Stimulated activated memory B cell treated with anti-CD40 and anti-IgM and Interleukin-4, amounts not matched to agents 10 μg/mL and 1 μg/mL and 100 μg/mL, for 72 hours (primary cell): ENCODE measurements at places on chromosomes 2 and 18.

GRCh38 chr18:41353777-41354528 lies 601.1 kb upstream of the PIK3C3 start:
- no peak for ATAC-seq

DNA sequence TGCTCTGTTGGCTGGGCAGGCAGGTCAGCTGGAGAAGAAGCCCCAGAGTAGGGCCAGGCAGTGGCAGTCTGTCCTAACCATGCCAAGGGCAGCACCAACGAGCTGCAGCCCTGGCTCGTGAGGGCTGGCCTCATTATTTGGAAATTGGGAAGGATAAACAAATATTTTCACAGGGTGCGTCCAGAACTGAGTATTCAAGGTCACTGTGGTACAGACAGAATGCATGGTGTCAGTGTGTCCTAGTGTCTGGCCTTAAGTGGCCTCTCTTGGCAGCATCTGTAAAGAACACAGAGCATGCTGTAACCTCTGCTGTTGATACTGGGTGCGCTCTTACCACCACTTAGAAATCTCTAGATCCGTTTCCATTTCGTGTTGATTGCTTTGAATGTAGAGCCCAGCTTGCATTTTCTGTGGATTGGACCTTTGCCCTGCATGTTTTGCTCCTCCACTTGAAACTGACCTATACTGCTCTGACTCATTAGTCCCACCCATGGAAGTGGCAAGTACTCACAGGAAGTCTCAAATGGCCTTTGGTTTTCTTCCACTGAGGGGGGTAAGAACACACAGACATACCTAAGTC lies 88.2 kb downstream of the GREB1L start:
- ATAC-seq = no peak

GRCh38 chr2:53509831-53510388 lies 257.7 kb upstream of the CHAC2 start:
- no peak for ATAC-seq

- ATAC-seq = no peak
Measured at GRCh38 chr2:15498554-15498953, 62.6 kb downstream of the NBAS start.

DNA sequence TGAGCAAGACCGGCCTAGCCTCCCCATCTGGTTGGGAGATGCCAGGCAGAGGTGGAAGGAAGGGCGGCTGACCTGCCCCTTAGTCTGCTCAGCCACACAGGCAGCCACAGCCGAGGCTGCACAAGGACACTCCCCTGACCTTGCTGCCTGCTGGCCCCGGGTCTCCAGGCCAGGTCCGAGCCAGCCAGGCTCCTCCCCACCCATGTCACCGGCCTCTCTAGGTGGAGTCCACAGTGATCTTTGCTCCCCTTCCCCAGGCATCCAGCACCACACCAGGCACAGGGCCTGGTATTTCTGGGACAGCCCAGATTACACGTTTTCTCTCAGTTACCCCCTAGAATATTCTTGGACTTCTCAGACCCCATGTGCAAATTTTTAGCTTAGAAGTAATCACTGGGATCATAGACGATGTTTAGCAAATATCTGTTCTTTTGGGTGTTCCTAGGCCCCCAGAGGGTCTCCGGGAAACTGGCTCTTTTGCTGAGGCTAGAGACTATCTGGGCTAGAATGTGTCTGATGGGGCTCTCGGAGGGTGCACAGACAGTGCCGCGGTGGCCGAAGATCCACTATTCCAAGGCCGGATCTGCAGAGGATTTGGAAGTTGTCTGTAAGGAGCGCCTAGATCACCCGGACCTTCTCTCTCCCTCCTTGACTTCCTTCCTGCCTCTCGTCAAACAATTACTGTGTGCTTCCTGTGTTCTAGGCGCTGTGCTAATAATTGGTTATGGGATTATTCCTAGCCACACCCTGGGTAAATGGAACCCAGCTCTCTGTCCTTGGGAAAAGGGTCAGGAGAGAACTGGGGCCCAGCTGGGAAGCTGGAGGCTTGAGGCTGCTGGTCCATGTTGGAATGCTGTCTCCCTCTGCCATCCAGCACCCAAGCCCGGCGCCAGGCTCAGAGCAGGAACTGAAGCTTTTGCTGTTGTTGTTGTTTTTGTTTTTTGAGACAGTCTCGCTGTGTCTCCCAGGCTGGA lies 46.9 kb downstream of the ODC1 start:
- ATAC-seq = no peak

DNA sequence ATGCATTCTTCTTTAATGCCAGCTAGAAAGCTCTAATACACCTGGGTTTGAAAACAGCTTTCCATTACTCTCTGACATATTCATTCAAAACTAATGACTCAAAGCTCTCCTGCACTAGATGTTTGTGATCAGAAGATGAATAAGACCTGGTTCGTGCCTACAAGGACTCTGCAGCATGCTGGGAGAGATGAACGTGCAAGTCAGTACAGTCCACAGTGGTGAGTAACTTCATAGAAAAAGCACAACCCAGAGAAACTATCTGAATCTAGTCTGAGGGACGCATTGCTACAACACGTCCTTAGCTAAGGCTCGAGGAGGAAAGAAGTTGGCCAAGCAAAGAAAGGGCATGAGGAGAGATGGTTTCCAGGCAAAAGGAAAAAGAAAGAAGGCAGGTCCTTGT lies 234.3 kb downstream of the OSR1 start:
- ATAC-seq = no peak

DNA sequence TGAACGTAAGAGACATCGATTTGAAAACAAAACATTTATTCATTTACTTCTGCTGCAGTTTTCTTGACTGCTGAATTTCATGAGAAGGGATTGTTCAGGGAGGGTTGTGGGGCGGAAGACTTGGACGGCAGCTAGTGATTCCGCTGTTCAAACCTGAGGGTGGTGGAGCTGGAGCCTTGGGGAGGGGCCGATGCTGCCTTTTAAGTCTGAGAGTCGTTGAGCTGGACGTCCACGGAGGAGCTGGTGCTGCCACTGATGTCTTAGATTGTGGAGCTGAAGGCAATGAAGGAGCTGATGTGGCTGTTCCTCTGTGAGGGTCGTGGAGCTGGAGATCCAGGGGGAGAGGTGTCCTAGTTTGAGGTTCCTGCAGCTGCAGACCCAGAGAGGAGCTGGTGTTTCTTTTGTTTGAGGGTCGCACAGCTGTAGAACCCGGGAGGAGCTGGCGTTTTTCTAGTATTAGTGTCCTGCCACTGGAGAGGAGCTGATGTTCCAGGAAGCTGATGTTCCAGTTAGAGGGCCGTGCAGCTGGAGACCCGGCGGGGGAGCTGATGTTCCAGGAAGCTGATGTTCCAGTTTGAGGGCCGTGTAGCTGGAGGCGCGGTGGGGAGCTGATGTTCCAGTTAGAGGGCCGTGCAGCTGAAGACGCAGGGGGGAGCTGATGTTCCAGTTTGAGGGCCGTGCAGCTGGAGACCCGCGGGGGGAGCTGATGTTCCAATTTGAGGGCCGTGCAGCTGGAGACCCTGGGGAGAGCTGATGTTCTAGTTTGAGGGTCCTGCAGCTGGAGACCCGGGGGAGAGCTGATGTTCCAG lies 150.9 kb downstream of the RTP5 start:
- no peak for ATAC-seq

DNA sequence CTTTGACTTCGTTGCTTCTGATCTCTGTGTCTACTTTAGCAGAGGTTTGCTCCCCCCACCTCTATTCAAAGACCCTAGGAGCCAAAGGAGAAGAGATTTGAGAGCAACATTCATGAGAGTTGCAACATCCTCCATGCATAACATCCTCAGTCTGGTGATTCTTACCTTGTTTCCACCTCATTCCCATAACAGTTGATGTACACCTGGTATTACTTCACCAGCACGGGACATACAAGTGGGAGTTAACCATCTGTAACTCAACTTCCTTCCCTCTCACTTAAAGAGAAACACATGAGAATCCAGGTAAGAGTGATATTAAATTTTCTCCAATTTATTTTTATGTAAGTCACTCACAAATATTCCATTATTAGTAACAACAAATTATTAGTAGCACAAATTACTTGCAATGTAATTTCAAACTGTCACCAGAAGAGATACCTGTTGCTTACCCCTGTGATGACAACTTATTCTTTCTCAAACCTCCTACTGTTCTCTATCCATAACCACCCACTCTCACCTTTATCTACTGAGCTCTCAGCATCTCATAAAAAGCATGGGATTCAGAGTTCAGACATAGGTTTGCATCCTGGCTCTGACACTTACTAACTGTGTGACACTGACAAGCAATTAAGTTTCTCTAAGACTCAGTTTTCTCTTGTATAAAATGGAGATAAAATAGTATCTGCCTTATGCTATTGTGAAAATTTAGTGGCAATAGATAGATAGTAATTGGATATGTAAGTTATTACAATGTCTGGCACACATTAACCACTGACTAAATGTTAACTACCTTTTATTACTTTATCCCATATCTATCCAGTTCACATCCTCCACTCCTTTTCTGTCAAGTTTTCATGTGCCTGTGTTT lies 184.6 kb upstream of the SRD5A2 start:
- ATAC-seq = no peak

DNA sequence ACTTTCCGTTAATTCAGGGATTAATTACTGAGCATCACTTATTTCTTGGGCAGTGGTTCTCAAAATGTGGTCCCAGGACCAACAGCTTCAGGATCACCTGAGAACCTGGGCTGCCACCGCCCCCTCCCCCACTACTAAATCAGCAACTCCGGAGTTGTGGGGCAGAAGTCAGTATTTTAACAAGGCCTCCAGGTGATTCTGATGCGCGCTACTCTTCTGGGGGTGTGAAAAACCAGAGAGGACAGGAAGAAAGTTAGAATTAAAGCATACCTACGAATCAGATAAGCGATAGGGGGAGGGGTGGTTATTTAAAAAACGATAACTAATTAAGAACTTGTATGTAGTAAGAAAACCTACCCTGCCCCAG lies 319 bp downstream of the ZSCAN30 start:
- peak; percentile 56 for ATAC-seq

GRCh38 chr18:74608681-74609080 lies 11.0 kb downstream of the ZNF407 start:
- no peak for ATAC-seq

DNA sequence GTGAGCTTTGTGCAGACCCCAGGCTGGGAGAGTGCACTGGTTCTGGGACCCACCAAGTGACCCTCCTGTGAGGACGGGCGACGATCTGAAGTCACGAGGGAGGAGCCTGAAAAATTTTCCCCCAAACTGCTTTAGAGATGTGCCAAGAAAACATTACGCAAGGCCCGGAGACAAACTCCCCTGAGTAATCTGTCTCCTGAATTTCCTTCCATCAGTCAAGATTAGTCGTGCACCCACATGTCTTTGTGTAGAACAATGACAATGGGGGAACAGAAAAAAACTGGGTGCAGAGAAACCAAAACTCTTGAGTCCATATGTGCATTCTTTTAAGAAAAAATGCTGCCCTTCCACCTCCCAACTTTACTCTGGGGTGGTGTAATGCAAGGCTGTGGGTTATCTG lies 12.6 kb upstream of the NCK2 start:
- no peak for ATAC-seq

DNA sequence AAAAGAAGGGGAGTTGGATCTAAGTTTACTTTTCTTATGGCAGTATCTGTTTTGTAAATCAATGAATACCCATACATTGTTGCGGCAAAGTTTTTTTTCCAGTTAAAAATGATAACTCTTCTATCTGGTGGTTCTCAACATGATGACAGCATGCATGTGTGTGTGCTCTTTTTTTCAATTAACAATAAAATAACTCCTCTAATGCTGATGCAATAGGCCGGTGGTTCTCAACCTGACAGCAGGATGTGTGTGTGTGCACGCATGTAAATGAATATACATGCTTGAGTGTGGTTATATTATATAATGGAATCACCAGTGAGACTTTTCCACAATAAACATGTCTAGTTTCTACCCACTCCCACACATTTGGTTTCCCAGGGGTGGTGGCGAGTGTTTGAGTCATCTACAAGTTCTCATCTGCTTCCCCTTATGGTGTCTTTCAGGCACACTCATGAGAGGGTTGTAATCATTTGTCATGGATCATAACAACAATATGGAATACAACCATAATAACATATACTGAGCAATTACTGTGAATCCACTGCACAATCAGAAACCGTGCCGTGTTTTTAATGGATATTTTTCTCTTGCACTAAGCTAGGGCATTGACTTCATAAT lies 31.2 kb downstream of the PARD3B start:
- no peak for ATAC-seq

DNA sequence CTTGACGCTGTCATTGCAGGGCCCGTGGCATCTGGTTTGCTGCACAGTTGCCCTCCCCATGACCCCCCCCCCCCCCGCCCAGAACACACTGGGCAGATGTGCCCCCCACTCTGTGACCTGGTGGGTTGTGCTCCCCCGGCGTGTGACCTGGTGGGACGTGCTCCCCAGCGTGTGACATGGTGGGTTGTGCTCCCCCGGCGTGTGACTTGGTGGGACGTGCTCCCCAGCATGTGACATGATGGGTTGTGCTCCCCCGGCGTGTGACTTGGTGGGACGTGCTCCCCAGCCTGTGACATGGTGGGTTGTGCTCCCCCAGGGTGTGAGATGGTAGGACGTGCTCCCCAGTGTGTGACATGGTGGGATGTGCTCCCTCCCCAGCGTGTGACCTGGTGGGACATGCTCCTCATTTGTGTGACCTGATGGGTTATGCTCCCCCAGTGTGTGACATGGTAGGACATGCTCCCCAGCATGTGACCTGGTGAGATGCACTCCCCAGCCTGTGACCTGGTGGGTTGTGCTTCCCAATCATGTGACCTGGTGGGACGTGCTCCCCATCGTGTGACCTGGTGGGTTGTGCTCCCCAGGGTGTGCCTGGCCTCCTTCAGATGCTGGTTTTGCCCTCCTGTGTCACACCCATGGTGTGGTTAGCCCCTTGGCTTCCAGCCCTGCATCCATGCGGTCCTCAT lies 213.7 kb downstream of the AGAP1 start:
- ATAC-seq = no peak

- peak; percentile 58 for ATAC-seq
Measured at GRCh38 chr2:68319398-68320117, at the start of gene CNRIP1. Gene CNRIP1, minus strand, starts transcription at chr2:68319949. Its CDS starts 549 bp downstream, at chr2:68319400.

- ATAC-seq = no peak
Measured at GRCh38 chr18:26646901-26647300, 98.5 kb upstream of the KCTD1 start.

DNA sequence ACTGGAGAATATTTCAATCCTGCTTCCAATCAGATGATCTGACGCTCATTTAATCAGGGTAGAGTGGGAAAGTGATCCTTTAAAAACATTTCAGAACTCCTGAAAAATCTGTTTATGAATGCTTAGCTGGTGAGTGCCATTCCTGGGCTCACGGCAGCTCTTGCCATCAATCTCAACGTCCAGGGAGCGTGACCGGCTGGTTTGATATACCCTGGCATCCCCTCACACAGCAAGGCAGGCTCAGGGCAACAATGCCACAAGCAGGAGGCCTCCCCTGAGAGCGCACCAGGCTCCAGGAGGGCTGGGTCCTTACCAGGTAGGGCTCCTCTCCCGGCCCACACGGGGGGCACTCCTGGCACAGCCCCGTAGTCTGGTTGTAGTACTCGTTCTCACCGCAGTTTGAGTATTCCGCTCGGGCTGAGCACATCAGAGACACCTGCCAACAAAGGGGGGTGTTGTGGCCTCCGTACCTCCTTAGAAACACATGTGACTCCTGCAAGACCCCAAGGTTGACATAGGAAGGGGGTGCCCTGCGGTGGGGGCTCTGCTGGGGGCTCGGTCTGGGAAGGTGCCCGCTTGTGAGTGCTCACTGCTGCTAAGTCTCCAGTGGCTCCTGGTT lies 59.1 kb downstream of the EDAR start:
- ATAC-seq = no peak
